ENCODE measurements at places on chromosomes 5 and 9.

DNA sequence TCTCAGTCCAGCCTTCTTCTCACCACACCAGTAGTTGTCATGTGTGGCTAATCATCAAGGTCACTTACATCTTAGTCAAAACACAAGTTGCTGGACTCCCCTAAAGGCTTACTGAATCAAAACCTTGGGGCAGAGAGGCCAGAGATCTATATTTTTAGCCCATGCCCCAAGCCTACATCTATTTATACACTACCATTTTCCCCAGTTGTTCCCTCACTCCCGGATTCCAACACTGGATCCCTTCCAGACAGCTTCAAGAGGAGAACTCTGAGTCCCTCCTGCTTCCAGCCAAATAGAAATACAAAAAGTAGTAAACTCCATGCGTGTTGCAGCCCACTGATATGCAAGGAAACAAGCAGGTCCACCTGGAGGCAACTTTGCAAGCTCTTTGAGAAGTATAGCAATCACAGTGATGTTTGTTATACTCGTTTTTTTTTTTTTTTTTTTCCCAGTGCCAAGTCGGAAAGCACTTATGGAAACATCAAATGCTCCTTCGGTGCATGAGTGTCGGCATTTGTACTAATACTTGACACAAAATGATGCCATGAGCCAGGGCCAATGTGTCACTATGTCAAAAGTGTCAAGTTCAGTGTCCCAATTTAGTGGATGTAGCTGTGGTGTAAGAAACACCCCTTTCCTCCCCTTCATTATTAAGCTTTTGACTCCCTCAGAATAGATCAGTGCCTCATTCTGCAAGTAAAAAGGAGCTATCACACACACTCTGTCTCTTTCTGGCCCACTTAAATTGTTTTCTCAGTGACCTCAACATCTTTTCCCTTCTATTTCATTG is 594.2 kb upstream of the SGCD start:
- DNase-seq: no peak

DNA sequence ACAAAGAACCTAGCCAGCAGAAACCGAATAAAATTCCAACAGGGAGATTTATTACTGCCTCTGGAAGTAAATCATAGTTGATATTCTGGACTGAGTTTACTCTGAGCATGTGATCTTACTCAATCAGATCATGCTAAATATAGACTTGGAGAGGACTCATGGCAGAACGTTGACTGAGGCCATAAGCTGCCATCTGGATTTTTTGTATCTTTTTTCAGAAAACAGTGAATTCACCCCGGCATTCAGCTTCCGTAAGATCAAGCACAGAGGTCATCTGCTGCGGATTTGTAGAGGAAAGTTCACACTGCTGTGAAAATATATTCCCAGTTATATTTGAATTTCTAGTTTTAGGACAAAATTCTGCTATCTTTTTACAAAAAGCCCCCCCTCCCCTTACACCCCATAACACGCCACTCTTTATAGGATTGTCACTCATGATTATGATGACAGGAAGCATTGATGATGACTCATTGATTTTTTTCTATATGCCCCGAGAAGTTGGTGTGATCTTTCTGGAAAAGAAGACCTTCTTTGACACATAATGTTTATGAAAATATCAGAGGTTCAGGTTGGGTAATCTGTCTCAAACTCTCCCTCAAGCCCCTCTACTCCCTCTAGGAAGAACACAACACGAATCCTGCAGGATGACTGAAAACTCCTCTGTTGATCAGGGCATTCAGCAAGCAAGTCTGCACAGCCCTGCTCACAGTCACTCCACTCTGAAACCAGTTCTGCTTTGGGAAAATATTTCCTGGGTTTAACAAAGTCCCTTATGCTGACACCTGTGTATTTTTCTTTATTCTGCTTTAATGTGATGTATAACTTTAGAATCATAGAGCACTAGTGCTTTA is 70.8 kb downstream of the NXNL2 start:
- DNase-seq: no peak

DNA sequence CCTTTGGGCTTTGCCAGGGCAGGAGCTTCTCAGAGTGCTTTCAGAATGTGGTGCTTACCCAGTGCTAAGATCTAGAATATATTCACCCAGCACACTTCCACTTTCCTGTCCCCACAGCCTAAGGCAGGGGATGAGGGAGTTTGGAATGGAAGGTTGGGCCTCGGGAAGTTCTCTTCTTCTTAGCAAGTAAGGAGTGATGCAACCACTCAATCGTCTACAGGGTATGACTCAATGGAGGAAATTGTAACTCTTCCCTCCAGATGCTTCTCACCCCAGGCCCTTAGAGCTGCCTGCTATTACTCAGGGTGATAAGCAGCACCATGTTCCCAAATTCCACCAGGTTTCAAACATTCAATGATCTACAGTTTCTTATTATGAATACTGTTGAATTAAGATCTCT is 30.8 kb upstream of the AGGF1 start:
- no peak for DNase-seq

GRCh38 chr5:146515473-146516150 is 378 bp downstream of the GPR151 start:
- DNase-seq: no peak

DNA sequence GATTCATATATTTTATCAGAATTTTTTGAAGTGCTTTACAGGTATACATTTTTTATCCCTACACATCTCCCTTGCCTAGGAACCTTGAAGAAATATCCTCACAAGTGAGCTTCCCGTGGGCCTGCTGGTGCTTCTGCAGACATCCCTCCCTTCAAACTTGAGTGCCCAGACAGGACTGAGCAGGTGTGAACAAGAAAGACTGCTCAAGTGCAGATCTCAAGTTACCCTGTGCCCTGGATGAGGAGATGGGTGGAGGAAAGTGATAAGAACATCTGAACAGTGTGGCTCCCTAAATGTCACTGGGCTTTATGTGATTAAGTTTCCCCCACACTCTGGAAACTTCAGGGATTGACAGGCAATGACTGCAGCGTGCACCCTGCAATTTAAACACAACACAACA is 209.8 kb downstream of the TLE1 start:
- no peak for DNase-seq

DNA sequence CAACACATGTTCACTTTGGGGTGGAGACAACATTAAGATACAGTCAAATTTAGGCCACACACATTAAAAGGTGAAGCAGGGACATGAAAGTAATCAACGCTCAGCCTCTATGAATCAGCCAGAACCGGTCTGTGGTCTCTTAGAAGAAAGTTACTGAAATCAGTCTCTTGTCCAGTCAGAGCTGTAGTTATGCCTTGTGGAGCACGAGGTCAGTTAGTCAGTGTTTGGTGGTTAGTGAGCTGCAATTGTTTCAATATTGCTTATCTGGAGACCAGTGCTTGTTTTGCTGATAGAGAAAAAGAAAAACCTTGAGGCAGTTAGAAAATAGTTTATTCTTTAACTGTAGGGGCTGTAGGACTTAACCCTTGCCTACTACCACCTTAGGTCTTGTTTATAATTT is 157.8 kb upstream of the RASEF start:
- no peak for DNase-seq

DNA sequence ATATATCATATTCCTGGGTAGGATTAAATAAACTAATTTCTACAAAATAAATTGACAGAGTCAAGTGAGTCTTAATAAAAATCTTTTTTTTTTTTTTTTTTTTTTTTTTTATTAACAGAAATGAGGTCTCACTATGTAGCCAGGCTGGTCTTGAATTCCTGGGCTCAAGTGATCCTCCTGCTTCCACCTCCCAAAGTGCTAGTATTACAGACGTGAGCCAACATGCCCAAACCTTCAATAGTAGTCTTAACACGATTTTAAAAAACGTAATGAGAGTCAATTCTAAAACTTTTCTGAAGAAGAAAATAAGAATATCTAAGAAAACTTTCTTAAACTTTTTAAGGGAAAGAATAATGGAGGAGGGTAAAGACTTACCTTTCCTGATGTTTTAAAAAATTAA is 84.2 kb downstream of the YIPF5 start:
- DNase-seq: no peak

GRCh38 chr5:146906803-146907202 is 28.2 kb upstream of the PPP2R2B start:
- DNase-seq: no peak

GRCh38 chr5:57718155-57718554 is 235.5 kb upstream of the ACTBL2 start:
- no peak for DNase-seq

- no peak for DNase-seq
Measured at GRCh38 chr5:123928401-123928800, 416.4 kb downstream of the CSNK1G3 start.

- no peak for DNase-seq
Measured at GRCh38 chr9:15915711-15916110, 362.9 kb downstream of the CCDC171 start.

GRCh38 chr9:21255538-21256212 is 15.9 kb upstream of the IFNA14 start:
- no peak for DNase-seq

DNA sequence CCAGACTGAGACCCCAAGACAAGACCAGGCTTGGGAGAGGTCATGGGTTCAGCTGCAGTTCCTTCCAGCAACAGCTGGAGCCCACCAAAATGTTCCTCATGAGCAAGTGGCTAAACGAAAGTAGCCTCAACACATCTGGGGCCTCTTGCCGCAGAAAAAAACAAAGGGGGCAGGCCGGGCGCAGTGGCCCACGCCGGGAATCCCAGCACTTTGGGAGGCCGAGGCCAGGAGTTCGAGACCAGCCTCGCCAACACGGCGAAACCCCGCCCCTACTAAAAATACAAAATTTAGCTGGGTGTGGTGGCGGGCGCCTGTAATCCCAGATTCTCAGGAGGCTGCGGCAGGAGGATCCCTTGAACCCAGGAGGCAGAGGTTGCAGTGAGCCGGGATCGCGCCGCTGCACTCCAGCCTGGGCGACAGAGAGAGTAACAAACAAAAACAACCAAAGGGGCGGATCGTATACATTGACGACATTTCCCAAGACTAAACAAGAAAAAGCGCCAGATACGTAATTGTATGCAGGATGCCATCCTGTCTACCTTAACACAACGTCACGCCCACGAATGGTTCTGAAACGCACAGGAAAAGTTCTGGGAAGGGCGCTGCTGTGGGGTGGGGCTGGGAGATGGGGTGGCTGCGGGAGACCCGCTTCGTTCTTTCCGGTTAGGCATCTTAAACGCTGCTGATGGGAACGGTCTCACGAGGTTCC is 1.7 kb downstream of the INPP5E start:
- DNase-seq: no peak

DNA sequence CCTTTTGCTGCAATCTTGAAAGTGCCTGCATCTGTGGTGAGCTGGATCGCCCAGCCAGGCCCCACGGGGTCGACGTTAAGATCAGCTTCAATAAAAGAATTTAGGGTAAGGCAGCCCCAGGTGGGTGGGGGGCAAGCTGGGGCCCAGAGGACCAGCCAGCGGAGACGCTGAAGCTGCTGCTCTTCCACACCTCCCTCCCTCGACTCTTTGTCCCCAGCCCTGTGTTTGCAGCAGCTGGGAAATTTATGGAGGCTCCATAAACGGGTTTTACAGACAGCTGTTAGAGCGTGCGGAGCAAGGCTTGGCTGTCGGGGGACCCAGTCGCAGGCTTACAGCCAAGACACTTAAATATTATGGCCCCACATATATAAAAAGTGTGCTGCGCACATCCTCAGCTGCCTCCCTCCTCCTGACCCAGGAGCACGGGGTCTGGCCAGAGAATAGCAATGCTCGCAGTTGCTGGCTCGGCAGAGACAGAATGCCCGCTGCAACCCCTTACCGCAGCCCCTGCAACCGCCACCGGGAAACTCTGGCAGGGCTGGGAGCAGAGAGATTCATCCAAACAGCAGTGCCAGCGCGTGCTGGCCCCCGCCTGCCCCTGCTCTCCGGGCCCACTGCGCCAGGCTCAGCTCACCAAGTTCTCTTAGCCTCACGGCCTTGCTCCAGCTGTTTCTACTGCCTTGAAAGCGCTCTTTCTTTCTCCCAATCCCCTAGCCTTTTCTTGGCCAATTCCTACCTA is 28.4 kb upstream of the MVB12B start:
- no peak for DNase-seq

GRCh38 chr9:127176631-127177030 is 54.2 kb upstream of the ANGPTL2 start:
- no peak for DNase-seq
